ENCODE measurements at places on chromosomes 3 and 15. TPM values are rescaled to one million over a fixed set of nuclear protein-coding genes. Genes with fewer than 3 reads are reported as not detected.

DNA sequence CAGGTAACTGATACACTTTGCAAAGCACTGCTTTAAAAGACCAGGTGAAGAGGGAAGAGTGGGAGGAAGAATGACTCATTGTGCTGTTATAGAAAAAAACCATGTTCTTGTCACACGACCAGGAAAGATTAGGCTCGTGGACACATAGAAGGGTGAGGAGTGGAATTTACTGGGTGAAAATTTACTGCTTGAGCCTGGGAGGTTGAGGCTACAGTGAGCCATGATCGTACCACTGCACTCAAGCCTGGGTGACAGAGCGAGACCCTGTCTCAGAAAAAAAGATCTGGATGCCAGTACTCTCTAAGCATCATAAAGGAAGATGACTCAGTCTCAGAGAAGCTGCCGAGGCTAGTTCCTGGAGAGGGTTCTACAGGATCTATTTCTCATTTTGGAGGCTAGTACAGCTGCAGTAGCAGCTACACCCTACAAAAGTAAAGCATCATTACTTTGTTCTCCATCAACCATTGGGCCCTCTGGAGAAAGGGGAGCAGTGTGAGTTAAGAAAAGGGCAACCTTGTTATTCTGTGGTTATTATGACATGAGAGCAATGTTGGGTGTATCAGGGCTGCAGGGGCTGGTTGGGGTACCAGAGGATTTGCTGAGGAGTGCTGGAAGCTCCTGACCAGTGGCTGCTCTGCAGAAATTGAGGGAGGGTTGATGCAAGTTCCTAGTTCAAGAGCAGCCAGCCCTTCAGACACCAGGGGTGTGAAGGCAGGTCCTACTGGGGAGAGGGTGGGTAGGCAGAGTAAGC is 75.4 kb downstream of the CMTM8 start:
- no peak for DNase-seq

DNA sequence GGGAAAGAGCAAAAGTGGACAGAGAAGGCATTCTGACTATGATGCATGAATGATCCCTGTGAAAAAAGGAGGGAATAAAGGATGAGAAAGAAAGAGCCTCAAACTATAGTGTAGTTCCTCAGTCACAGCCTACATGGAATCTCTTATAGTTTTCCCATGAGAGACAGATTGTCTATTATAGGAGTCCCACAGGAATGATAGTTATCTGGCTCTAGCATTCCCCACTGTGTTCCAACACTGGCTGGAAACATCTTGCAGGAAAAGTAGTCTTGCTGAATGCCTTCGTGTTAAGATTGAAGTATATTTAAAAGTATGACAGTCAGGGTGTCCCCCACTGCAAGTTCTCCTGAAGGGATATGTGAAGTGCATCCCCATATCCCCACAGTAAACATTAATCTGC is 641.5 kb upstream of the NECTIN3 start:
- DNase-seq = no peak

ITIH3 gene
- 0.21 TPM for total RNA-seq

ZNF80 gene
- total RNA-seq = not detected

KBTBD13 gene
- total RNA-seq = 2.8 TPM

ALDH1A2 gene
- 71.0 TPM for total RNA-seq
